ENCODE measurements at places on chromosomes 6 and 20.

- no peaks in the 10 kb centered on the region for H3K36me3 ChIP-seq
- no peak overlapping the region for H3K4me3 ChIP-seq
- no peak overlapping the region for H3K27ac ChIP-seq
- no peaks in the 10 kb centered on the region for H3K4me1 ChIP-seq
- no peak for DNase-seq
Observed at GRCh38 chr20:62785393-62785792, 10.9 kb upstream of the MRGBP start.

GRCh38 chr6:124903797-124904196 lies 58.4 kb upstream of the RNF217 start:
- no peak overlapping the region for H3K27ac ChIP-seq
- H3K4me1 ChIP-seq = no peaks in the 10 kb centered on the region
- no peak overlapping the region for H3K4me3 ChIP-seq
- no peaks in the 10 kb centered on the region for H3K36me3 ChIP-seq
- H3K27me3 ChIP-seq = no peaks in the 10 kb centered on the region

- H3K36me3 ChIP-seq = no peaks in the 10 kb centered on the region
- H3K27me3 ChIP-seq = no peaks in the 10 kb centered on the region
- DNase-seq = no peak
- H3K27ac ChIP-seq = no peak overlapping the region
Observed at GRCh38 chr6:134607411-134607810, 289.5 kb upstream of the SGK1 start.

DNA sequence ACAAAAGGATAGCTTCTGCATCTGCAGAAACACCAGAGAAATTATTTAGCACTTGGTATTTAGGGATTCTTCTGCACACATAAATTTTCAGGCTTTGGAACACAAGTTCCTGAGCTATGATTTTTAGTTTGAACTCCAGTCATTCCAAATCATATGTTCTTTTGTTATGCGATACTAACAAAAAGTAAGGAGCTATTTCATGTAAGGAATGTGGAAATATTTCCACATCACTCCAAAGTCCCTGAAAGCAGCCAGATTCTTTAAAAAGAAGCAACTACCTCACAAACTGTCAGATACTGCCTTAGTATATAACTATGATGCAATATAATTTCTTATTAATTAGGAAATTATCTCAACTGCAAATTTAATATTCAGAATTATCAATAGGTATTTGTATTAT lies 106.9 kb downstream of the RNGTT start:
- no peak overlapping the region for H3K4me3 ChIP-seq
- H3K27me3 ChIP-seq = no peaks in the 10 kb centered on the region
- no peak overlapping the region for H3K27ac ChIP-seq
- DNase-seq = no peak

Measured in suprapubic skin (tissue), 4 donors.